ENCODE measurements at places on chromosomes 4 and X. TPM values are rescaled to one million over a fixed set of nuclear protein-coding genes. Genes with fewer than 3 reads are reported as not detected.

GRCh38 chr4:3082925-3083515 lies 8.5 kb downstream of the HTT start:
- no peak for DNase-seq

DNA sequence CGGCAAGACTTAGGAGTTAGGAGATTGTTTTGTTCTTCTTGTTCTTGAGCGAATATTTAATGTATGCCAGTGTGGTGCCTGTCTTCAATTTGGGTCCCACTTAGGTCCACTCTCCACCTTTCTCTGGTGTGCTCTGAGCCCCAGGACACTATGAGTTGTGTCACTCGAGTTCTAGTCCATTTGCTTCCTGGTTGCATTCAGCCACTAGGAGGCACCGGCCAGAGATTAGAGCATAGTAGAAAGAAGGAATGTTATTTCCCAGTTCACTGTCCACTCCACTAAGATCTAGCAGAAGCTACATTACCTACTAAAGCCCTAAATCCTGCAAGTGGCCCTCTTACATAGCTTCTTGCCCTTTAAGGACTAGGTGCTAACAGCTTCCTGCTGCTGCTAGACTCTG lies 326.9 kb downstream of the NAF1 start:
- DNase-seq: peak; percentile 67

DNA sequence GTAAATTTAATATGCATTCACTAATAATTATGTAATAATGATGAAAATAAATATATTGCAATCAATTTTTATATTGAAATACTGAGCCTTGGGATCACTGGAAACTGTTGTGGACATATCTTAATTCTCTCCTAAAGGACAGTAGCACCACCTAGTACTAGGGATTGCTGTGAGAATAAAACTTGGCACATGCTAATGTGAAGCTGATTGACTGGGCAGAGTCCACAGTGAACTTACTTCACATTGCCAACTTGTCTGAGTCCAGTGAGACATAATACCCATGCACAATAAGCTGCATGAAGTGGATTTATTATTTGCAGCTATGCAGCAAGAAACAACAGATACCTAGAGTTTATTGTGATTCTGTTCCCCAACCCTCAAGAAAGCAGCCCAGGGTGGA lies 131.1 kb downstream of the GABRG1 start:
- DNase-seq: no peak

DNA sequence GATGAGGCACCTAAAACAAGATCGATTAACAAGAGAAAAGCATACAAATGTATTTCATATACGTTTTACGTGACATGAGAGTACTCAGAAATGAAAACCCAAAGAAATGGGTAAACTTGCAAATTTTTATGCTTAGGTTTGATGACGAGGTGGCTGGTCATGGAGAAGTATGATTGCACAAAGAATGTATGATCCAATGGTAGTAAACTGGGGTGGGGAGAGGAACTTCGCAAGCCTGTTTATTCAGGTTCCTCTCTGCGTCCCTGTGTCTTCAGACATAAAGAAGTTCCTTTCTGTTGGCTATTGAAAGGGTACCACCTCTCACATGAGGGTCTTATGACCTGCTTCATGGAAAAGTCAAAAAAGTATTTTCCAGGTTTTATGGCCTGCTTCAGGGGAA lies 309.2 kb downstream of the BCOR start:
- no peak for DNase-seq

Gene GABRG1
- total RNA-seq: 0.05 TPM

Gene NKX3-2
- 0.25 TPM for total RNA-seq

All from endodermal cell (in vitro differentiated cells).